ENCODE measurements at places on chromosomes 3 and 15.

DNA sequence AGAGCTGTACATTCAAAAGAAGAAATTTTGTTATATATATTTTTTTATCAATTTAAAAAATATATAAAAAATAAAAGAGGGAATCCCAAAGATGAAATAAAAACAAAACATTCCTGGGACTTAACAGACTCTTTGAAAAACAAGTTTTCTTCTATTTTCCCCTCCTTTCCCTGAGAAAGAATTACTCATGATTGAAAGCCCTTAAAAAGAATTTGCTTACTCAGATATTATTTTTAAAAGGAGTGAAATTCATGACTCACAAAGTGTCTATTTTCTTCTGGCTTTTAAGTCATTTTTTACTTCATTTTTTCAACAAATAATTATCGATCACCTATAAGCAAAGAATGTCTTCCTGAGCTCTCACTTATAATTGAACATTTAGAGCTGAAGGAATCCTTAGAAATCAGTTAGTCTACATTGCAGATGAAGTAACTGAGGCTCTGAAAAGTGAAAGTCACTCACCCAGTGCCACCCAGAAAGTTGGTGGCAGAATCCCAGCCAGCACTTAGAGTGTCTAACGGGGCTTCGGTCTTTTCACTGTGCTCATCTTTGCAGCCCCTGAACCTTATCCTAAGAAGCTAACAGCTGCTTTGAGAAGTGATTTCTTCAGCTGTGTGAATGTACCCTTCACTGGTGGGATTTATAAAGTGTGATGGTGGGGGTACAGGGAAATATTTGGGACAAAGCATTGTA is 42.5 kb upstream of the NUDT16 start:
- no peak overlapping the region for H3K27ac ChIP-seq
- H3K4me1 ChIP-seq = no peaks in the 10 kb centered on the region
- no peak overlapping the region for H3K4me3 ChIP-seq
- H3K27me3 ChIP-seq = no peaks in the 10 kb centered on the region

GRCh38 chr3:49132437-49133225 is at the start of gene LAMB2:
LAMB2 (minus strand) TSS chr3:49133050; CDS start chr3:49132867, 183 bp downstream.
- H3K27ac ChIP-seq = peak within 1 kb of the TSS; percentile 32
- no peaks in the 10 kb centered on the region for H3K27me3 ChIP-seq
- DNase-seq = no peak
- peak within 1 kb of the TSS; percentile 38 for H3K4me3 ChIP-seq
- H3K4me1 ChIP-seq = peaks cover 6% of the 10 kb centered on the region

GRCh38 chr3:43089081-43089480 is 16.8 kb downstream of the POMGNT2 start:
- no peak for DNase-seq
- no peaks in the 10 kb centered on the region for H3K27me3 ChIP-seq
- H3K36me3 ChIP-seq = no peaks in the 10 kb centered on the region
- no peaks in the 10 kb centered on the region for H3K4me1 ChIP-seq
- no peak overlapping the region for H3K4me3 ChIP-seq

GRCh38 chr3:134306320-134306719 is 55.7 kb upstream of the RYK start:
- no peaks in the 10 kb centered on the region for H3K4me1 ChIP-seq
- peaks cover 14% of the 10 kb centered on the region for H3K27me3 ChIP-seq
- no peaks in the 10 kb centered on the region for H3K36me3 ChIP-seq
- no peak overlapping the region for H3K27ac ChIP-seq
- no peak overlapping the region for H3K4me3 ChIP-seq
- no peak for DNase-seq

DNA sequence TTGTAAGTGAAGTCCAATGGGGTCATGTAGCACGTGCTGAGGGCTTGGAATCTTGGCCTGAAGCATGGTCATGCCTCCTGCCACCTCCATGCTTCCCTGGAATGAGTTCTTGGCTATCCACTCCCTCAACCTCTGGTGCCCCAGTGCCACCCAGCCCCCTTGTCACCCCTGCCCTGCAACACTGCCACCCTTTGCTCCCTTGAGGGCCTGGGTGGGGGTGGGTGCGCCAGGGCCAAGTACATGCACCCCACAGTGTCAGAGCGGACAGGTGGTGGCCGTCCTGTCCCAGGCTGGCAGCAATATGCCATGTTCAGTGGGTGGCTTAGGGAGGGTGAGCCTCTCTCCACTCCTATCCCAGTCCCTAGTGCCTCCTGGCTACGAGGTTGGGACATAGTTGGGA is 27.6 kb upstream of the C15orf39 start:
- DNase-seq = no peak
- no peaks in the 10 kb centered on the region for H3K36me3 ChIP-seq
- peaks cover 11% of the 10 kb centered on the region for H3K4me1 ChIP-seq
- no peak overlapping the region for H3K4me3 ChIP-seq

- no peak for DNase-seq
- H3K27me3 ChIP-seq = no peaks in the 10 kb centered on the region
- H3K4me3 ChIP-seq = no peak overlapping the region
- peaks cover 55% of the 10 kb centered on the region for H3K4me1 ChIP-seq
- peak overlapping the region; percentile 57 for H3K27ac ChIP-seq
- H3K36me3 ChIP-seq = peaks cover 56% of the 10 kb centered on the region
Observed at GRCh38 chr3:52216585-52217408, 8.6 kb downstream of the TLR9 start.

GRCh38 chr15:31279221-31280045 is 47.2 kb upstream of the KLF13 start:
- DNase-seq = no peak
- H3K27me3 ChIP-seq = no peaks in the 10 kb centered on the region
- H3K4me1 ChIP-seq = peaks cover 17% of the 10 kb centered on the region
- no peak overlapping the region for H3K27ac ChIP-seq
- no peak overlapping the region for H3K4me3 ChIP-seq
- no peaks in the 10 kb centered on the region for H3K36me3 ChIP-seq

- no peak overlapping the region for H3K27ac ChIP-seq
- DNase-seq = no peak
- H3K4me3 ChIP-seq = no peak overlapping the region
- H3K27me3 ChIP-seq = no peaks in the 10 kb centered on the region
Observed at GRCh38 chr3:144770915-144771351, 799.3 kb downstream of the DIPK2A start.

DNA sequence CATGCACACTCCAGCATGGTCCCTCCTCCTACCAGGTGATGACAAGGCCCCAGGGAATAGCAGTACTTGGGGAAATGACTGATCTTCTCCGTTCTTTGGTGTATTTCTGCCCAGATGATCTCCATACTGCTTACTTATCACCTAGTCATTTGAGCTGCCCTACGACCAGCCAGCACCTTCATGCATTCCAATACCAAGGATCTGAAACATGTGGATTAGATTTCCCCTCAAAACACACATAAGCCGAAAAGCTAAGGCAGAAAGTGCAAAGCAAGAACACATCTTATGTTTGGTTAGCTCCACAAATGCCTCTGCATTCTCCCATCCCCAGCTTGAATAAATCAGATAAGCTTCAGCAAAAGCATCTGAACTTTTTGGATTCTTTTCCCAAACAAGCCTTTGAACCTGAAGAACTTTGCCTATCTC is 64.8 kb upstream of the BCL6 start:
- no peaks in the 10 kb centered on the region for H3K27me3 ChIP-seq
- H3K27ac ChIP-seq = no peak overlapping the region
- H3K4me1 ChIP-seq = peaks cover 56% of the 10 kb centered on the region
- H3K4me3 ChIP-seq = no peak overlapping the region
- no peak for DNase-seq

- H3K4me1 ChIP-seq = no peaks in the 10 kb centered on the region
- no peaks in the 10 kb centered on the region for H3K36me3 ChIP-seq
- no peaks in the 10 kb centered on the region for H3K27me3 ChIP-seq
- no peak overlapping the region for H3K4me3 ChIP-seq
- H3K27ac ChIP-seq = no peak overlapping the region
- DNase-seq = no peak
Observed at GRCh38 chr3:191555037-191555436, 94.1 kb downstream of the PYDC2 start.

DNA sequence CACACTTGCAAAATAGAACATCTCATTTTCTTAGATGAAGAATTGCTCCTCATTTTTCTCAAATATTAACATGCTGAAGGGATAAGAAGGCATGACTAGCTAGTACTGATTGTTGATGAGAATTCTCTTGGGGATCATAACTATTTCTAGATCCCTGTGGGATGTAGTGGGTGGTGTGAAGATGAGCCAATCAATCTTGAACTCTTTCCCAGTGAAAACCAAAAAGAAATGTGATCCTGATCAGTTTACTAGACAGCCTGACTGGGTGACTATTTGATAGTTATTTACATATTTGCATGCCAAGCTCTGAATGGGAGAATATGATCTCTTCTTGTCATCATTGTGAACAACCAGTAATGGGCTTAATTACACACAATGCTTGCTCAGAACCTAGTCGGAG is 63.7 kb downstream of the ZIC1 start:
- no peak overlapping the region for H3K27ac ChIP-seq
- H3K4me1 ChIP-seq = no peaks in the 10 kb centered on the region
- no peaks in the 10 kb centered on the region for H3K27me3 ChIP-seq
- H3K4me3 ChIP-seq = no peak overlapping the region
- DNase-seq = no peak
- H3K36me3 ChIP-seq = no peaks in the 10 kb centered on the region

GRCh38 chr3:82424031-82424339 is 662.5 kb upstream of the GBE1 start:
- H3K36me3 ChIP-seq = no peaks in the 10 kb centered on the region
- DNase-seq = no peak
- no peak overlapping the region for H3K27ac ChIP-seq
- no peaks in the 10 kb centered on the region for H3K27me3 ChIP-seq
- no peaks in the 10 kb centered on the region for H3K4me1 ChIP-seq

GRCh38 chr15:64191971-64192830 is 29.4 kb upstream of the PPIB start:
- H3K27ac ChIP-seq = no peak overlapping the region
- H3K4me1 ChIP-seq = no peaks in the 10 kb centered on the region
- no peak overlapping the region for H3K4me3 ChIP-seq
- DNase-seq = no peak

DNA sequence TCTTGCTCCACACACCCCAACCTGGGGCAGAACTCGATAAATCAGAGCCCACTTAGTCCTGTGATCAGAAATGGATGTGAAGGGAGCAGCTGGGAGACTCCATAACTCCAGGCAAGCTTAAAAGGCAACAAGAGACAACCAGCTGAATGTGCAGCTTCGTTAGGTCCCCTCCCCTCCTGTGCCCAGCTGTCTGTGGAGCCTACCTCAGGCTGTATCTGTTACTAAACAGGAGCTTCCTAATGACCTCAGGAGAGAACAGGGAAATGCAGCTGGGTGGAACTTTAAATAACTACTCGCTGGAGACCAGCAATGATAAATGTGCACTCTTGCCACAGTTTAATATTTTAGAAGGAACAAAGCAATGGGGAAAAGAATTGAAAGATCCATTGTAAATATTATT is 25.9 kb downstream of the SLC9A9 start:
- H3K36me3 ChIP-seq = no peaks in the 10 kb centered on the region
- no peaks in the 10 kb centered on the region for H3K4me1 ChIP-seq
- no peak for DNase-seq
- no peak overlapping the region for H3K27ac ChIP-seq
- H3K4me3 ChIP-seq = no peak overlapping the region
- no peaks in the 10 kb centered on the region for H3K27me3 ChIP-seq

DNA sequence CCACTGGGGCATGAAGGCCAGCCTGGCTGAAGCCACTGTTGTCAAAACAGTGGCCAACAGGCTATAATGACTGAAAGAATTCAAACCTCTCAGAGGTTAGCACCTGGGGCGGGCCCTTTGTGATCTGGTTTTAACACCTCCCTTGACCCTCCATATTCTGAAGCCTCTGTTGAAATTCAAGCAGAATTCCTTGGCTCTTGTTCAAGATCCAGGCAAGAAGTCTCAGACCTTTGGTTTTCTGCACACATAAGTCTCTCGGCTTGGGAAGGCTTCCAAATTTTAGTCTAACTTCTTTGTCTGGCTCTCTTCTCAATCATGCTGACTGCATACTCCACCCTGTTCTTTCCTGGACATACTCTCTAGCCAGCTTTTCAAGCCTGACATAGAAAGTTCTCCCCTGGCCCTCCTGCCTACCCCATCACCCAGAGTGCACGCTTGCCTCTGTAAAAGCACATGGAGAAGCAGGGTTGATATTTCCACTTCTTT is 144.5 kb downstream of the PDZRN3 start:
- no peaks in the 10 kb centered on the region for H3K27me3 ChIP-seq
- H3K27ac ChIP-seq = no peak overlapping the region
- H3K36me3 ChIP-seq = no peaks in the 10 kb centered on the region

DNA sequence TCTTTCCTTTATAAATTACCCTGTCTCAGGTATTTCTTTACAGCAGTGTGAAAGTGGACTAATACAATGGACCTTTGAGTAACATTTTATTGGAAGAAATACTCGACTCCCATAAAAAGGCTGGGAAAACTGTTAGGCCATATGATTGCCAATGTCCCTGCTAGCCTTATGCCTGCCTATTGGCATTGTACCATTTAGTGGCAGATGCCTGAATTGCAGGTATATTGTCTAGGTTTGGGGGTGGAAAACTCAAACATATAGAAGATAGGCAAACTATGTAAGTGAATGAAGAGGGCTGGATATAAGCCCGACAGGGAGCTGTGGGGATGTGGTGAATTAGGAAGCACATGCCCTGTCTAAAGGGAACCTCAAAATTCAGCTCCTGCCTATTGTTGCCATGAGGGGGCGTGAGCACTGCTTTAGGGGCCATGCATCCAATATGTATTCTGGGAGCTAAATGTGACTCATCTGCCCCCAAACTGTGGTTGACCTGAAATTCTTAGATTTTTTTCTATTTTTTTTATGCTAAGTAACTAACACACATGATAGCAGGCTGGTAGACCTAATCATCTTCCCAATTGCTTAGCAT is 65.2 kb upstream of the TRA2B start:
- H3K27me3 ChIP-seq = no peaks in the 10 kb centered on the region
- no peak overlapping the region for H3K27ac ChIP-seq
- no peaks in the 10 kb centered on the region for H3K36me3 ChIP-seq
- peak; percentile 3 for DNase-seq
- no peak overlapping the region for H3K4me3 ChIP-seq

GRCh38 chr15:101209285-101209845 is 42.5 kb downstream of the CHSY1 start:
- H3K27ac ChIP-seq = no peak overlapping the region
- no peak for DNase-seq
- H3K4me1 ChIP-seq = no peaks in the 10 kb centered on the region
- H3K36me3 ChIP-seq = no peaks in the 10 kb centered on the region

- peaks cover 3% of the 10 kb centered on the region for H3K4me1 ChIP-seq
- peak overlapping the region; percentile 56 for H3K27ac ChIP-seq
- no peak overlapping the region for H3K4me3 ChIP-seq
- H3K27me3 ChIP-seq = no peaks in the 10 kb centered on the region
Observed at GRCh38 chr15:90004252-90004651, 3.1 kb downstream of the ZNF710 start.

DNA sequence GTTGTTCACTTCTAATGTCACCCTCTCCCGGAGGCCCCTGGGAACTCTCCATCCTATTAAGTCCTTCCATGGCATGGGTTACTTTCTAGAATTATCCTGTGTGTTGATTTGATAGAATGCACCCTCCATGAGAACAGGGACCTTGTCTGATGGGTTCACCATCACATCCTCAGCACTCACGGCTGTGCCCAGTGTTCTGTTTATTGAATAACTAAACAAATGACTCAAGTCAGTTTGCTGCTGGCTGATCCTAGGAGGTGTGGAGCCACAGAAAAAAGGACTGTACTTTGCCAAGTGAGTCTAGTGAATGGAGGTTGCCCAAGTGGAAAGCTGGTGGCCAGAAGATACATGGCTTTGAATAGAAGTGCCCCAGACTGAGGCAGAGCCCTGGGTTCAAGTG is 48.5 kb upstream of the RAB6B start:
- H3K27ac ChIP-seq = no peak overlapping the region
- DNase-seq = no peak
- no peaks in the 10 kb centered on the region for H3K27me3 ChIP-seq

Measured in thymus (tissue), 14 donors.